ENCODE measurements at places on chromosomes 1 and 21.

DNA sequence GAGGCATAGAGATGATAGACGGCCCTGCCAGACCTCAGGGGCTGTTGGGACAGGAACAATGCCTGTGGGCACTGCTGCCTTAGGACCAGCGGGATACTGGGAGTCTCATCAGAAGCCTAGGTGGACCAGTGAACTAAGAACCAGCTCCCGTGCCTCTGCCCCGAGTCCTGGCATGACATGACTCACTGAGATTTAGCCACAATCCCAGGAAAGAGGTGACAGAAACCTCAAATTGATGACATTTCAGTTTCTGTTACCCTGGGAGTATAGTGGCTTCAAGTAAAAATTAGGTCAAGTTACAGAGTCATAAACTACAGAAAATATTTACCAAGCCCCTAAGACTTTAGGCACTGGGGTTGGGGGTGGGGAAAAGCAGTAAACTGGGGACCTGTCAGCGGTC is 74.6 kb upstream of the GADD45A start:
- DNase-seq: no peak

- DNase-seq: no peak
Observed at GRCh38 chr21:24339406-24339805, 1267.9 kb downstream of the MRPL39 start.

DNA sequence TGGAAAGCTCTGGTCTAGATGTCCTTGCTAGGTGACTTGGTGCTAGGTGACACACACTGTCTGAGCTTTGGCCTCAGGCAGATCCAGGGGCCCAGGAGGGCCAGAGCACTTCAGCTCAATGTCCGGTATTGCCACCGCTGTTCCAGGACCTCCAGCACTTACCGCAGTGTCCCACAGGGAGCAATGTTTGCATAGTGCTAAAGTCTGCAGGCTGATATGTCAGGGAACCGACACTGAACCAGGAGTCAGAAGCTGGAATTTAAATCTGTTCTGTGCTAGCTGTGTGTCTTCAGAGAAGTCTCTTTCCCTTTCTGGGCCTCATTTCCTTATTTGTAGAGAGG is 19.3 kb downstream of the DHCR24 start:
- DNase-seq: no peak

DNA sequence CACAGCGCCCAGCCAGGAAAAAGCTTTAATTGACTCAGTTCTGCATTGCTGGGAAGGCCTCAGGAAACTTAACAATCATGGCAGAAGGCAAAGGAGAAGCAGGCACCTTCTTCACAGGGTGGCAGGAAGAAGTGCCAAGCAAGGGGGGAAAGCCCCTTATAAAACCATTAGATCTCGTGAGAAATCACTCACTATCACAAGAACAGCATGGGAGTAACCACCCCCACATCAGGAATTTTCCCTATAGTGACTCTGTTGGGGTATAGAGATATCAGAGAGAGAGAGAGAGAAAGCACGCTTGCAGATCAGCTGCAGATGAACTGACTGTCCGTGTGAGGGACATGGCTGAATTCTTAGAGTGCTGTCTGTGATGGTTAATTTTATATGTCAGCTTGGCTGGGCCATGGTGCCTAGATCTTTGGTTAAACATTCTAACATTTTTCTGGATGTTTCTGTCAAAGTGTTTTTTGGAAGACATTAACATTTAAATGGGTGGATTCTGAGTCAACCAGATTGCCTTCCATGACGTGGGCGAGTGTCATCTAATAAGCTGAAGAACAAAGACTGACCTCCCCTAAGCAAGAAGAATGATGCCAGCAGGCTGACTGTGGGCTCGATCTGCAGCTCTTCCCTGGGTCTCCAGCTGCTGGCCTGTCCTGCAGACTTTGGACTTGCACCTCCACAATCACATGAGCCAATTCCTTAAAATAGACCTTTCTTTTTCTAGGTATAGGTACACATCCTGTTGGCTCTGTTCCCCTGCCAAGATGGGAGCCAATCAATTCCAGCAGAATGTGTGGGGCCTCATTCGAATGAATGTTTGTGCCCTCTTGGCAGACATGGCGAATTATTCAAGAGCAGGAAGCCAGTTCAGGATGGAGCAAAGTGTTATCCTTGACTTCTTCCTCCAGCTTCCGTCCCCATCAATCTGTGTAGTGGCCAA is 21.4 kb upstream of the CPT2 start:
- DNase-seq: no peak

- no peak for DNase-seq
Observed at GRCh38 chr1:229871078-229871676, 195.9 kb upstream of the GALNT2 start.

DNA sequence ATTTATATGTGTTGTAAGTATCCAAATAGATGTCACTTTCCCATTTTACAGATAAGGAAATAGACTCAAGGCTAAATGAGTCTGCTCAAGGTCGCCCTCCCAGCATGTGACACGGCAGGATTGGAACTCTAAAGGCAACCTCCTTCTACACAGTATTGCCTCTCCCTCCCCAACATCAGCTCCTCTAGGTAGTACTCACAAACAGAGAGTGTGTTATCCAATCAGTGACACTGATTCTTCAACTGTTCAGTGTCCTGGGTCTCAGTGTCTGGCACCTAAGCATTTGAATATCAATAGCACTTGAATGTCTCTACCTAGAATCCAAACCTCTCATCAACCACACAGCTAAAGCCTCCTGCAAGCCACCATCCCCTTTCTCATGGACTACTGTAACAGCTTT is 87.1 kb downstream of the DAB1 start:
- DNase-seq: no peak

- no peak for DNase-seq
Observed at GRCh38 chr1:161999301-162000052, 24.2 kb downstream of the OLFML2B start.

DNA sequence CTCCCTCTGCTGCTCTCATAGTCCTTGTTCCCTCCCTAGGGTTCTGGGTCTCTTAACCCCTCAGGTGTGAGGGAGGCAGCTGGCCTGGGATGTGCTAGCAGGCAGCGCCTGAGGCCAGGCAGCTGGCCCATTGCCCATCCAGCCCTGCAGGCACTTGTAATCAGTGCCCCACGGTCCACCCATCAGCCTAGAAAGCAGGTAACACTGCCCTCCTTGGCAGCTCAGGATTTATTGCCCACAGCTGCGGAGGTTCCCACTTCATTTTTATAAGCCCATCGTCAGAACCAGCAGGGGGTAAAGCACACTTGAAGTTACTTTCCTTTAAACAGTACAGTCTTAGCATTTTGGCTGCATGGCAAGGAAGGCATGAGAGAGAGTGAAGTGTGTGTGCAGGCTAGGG is 70.6 kb downstream of the TMEM53 start:
- no peak for DNase-seq

- no peak for DNase-seq
Observed at GRCh38 chr21:45403133-45403824, 1.7 kb upstream of the COL18A1 start.

DNA sequence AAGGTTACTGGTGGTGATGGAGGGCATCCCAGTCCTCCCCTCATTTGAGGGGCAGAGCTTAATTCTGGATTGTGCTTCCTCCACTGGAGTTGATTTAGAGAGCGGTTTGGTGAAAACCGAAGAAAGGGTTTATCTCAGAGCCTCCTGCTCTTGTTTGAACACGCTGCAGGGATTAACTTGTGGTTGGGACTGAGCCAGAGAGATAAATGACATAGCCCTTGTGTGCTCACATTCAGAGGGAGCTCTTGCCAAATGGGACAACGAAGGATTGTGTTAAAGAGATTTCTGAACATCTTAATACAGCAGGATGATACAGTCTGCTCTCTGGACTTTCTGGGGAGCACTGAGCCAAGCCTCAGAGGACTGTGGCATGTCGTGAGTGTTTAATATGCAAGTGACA is 308.2 kb downstream of the DISC1 start:
- no peak for DNase-seq

DNA sequence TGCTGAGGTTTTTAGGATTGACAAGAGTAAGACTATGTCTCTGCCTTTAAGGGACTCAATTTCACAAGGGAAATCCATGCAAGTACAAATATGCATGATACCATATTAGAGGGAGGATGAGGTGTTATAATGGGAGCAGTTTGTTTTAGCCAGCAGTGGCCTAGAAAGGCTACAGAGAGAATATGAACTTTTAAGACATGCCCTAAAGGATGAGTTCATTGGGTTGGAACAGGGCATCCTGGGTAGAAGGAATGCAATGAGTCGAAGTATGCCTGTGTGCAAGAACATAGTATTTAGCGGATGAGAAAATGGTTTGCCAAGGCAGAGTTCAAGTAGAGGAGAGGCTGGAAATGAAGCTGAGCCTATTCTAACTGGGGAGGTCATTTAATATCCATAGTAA is 32.6 kb upstream of the LEPR start:
- no peak for DNase-seq

- no peak for DNase-seq
Observed at GRCh38 chr1:167244244-167244643, 23.6 kb downstream of the POU2F1 start.

- no peak for DNase-seq
Observed at GRCh38 chr1:14602136-14602535, 3.7 kb downstream of the KAZN start.

Measured in activated gamma-delta T cell treated with Interleukin-2 at 50 U/mL for 16 hours (primary cell).